Stimulated activated CD4-positive, alpha-beta T cell treated with anti-CD3 and anti-CD28 coated beads, Interleukin-2, amount 100 ng/mL, for 4 hours (primary cell): ENCODE measurements at places on chromosomes 4 and X.
A peak's percentile ranks its signal among the peaks of the same experiment; 100 is the strongest.

GRCh38 chrX:48720577-48721250 is 24.2 kb downstream of the SUV39H1 start:
- no peak for DNase-seq

DNA sequence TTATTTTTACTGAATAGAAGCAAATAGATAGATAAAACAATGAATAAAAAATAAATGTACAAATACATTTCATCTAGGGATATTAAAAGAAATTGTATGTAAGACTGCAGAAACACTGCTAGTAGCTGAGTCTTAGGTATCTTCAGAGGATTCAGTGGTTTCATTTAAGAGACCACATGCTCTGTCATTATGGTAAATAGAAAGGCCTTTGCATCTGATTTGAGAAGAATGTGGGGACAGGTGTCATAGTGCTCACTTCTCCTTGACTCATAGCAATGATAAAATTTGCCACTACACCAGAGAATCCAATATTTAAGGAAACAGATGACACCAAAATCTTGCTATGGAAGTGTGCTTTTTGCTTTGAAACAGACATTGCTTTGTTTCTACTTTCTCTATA is 59.8 kb upstream of the PPP1R2C start:
- DNase-seq: no peak

DNA sequence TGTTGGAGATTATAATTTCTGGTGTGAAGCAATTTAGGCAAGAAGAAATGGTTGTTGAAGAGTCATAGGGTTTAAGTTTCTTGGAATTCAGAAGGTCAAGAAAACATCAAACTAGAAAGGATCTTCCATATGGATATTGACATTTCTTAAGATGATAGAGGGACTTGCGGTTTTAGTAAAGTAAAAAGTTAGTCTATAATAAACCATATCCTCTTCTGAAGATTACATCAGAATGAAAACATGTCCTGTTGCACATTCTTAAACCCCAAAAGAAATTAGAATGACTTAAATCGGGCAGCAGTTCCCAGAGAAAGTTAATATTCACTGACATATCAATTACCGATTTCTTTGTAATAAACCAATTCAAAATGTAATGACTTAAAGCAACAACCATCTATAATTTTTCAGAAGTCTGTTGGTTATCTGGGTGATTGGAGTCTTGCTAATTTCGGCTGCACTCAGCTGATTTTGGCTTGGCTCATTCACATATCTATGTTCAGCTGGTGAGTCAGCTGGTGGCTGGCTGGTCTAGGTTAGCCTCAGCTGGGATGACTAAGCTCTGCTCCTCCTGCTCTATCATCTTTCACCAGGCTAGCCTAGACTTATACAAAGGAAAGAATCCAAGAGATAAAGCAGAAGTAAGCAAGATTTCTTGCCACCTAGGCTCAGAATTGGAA is 24.4 kb upstream of the DYNLT3 start:
- DNase-seq: no peak

DNA sequence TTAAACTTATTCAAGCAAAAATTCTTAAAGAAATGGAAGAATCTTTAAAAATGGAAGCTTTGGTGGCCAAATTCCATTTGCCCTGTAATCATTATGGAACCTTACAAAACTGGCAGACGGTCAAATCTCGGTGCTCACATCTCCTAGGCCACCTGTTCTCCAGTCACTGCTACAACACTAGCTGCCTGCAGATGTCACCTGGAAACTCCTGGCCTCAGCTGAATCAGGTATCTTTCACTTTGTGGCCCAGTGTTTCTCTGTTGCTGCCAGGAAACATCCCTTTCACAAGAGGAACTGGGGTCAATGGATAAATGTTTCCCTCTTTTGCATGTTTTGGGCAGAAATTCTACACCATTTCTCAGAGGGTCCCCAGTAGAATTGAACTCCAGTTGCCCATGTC is 4.2 kb upstream of the CXCL3 start:
- no peak for DNase-seq

- no peak for DNase-seq
Measured at GRCh38 chrX:39759526-39760224, 338.1 kb downstream of the BCOR start.

DNA sequence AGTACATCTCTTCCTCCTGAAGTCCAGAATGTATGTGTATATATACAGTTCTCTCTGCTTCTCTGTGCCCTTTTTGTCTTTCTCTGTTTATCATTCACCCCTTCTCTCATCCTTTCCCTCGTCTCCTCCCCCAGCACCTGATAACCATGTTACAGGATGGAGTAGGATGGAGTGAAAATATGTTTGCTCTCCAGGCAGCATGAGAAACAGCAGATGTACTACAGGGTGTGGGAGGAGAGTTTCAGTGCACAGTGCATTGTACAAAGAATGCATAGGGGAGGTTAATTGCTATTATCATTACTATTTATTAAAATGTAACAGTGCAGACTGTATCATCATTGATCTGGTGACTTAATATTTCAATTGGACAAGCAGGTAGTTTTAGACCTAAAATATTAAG is 104.5 kb downstream of the MFAP3L start:
- DNase-seq: no peak

DNA sequence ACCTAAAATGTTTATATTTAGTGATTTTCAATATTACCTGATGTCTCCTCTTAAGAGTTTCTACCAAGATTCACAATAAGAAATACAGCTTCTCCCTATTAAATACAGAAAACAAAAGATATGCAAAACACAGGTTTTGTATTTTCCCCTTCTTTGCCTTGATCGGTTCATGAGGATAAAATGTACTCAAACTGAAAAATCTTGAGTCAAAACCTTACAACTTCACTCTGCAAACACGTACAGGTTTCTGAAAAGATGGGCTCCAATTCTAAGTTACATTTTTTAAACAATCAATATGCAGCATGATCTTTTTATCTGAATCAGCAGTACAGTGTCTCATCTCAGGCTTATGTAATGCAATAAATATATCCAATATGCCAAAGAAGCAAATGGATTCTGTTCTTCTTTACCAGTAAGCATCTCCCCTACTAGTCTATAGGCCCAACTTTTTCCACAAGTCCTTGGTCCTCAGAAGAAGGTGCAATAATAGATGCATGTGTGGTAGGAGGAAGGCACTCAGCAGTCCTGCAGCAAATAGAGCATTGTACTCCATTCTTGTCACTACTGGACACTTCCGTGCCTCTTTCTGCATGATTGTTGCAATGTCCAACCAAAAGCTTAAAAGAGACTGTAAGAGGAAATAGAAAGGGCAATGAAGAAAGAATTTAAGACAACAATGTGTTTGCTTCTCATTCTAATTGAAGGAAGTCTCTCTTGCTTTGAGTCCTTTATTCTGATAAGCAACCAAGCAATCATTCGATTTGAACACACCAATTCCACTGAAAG is 3.2 kb downstream of the MAPK10 start:
- no peak for DNase-seq

DNA sequence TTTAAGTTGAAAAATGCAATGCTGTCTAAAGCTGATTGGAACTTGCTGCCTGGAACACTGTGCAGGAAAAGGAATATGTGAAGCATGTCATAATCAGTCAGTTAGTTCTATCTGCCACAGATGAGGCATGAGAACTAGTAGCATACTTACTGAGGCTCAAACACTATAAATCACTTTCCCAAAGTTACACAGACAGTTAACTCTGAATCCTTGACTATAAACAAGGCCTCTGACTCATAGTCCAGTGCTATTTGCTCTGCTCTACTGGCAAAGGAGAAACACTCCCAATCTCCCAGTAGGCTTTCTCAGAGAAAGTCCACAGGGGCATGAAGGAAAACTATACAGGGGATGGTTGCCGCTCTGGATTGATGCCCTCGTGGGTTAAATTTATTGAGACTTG is 2078.4 kb upstream of the TENM3 start:
- no peak for DNase-seq

DNA sequence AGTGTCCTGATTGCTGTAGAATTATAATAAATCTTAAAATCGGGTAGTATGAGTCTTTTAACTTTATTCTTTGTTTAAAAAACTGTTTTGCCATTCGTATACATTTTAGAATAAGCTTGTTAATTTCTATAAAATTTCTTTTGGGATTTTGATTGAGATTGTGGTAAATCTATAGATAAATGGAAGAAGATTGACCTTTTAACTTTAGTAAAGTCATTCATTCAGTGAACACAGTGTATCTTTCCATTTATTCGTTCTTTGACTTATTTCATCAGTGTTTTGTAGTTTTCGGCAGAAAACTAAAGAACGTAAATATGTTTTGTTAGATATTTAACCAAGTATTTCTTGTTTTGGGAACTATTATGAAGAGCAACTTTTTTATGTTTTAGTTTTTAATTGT is 38.9 kb downstream of the DRD5 start:
- DNase-seq: no peak

DNA sequence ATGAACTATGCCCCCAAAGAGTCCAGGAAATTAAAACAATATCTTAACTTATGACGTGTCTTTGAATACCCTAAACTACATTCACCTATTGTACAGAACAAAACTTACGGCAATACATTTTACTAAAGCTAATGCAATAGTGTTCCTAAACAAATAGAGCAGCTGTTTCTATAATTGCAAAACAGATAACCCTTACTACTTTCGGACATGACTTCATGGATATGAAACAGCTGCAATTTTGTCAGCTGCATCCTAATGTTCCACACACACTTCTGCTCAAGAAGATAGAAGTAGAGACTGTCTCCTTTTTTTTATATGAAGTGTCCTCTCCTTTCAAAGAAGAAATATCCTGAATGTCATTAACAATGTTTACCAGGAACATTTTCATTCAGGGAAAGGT is 174.9 kb downstream of the ACTRT1 start:
- no peak for DNase-seq

- DNase-seq: peak; percentile 59
Measured at GRCh38 chr4:140149846-140150635, 3.9 kb downstream of the MAML3 start.

- DNase-seq: no peak
Measured at GRCh38 chr4:5836943-5837342, 55.9 kb downstream of the CRMP1 start.

DNA sequence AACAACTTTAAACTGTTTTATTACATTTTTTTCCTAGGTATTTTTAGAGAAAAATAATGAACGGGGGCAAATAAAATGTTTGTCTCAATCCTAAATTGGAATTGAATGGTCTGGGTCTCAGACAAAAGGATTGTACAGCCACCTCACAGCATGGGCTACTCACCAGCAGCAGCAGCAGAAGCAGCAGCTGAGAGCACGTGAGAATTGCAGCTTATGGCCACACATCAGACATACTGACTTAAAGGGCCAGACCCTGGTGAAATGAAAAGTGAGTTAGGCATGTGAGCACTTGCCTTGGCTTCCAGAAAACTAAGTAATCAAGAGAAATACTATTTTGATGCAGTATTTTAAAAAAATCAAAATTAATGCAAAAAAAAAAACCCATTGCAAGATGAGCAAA is 56.6 kb downstream of the AASDH start:
- no peak for DNase-seq

DNA sequence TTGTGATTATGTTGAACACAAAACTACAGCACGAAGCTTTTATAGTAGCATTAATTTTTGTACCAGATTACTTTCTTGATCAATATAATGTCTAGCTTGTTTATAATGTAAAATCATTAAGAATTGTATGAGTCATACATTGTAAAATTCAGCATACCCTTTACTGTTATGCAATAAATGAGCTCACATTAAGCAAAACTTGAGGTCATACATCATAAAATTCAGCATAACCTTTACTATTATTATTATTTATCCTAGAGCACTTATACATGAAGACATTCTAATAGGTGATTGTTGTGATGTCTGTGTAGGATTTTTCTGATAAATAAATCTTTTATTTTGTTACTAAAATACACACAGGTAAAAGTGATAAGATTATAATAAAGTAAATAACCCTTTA is 49.4 kb downstream of the DTHD1 start:
- no peak for DNase-seq

- no peak for DNase-seq
Measured at GRCh38 chrX:118181030-118181429, 64.4 kb upstream of the KLHL13 start.

DNA sequence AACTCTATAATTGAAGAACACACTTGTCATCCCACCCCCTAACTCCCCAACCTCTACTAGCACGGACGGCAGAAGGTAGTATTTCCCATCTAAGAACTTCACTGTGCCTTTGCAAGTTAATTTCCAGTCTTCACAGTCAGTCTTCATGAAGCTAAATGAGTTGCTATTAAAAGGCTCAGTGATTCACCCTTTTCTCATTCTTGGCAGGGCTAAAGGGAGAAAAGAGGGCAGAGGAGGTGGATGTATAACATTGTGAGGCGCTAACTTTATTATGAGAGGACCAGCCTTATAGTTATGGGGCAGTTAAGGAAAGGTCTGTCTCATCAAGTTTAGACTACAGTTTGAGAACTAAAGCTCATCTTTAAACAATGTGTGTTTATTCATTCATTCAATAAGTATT is 161.0 kb upstream of the S100G start:
- DNase-seq: no peak

DNA sequence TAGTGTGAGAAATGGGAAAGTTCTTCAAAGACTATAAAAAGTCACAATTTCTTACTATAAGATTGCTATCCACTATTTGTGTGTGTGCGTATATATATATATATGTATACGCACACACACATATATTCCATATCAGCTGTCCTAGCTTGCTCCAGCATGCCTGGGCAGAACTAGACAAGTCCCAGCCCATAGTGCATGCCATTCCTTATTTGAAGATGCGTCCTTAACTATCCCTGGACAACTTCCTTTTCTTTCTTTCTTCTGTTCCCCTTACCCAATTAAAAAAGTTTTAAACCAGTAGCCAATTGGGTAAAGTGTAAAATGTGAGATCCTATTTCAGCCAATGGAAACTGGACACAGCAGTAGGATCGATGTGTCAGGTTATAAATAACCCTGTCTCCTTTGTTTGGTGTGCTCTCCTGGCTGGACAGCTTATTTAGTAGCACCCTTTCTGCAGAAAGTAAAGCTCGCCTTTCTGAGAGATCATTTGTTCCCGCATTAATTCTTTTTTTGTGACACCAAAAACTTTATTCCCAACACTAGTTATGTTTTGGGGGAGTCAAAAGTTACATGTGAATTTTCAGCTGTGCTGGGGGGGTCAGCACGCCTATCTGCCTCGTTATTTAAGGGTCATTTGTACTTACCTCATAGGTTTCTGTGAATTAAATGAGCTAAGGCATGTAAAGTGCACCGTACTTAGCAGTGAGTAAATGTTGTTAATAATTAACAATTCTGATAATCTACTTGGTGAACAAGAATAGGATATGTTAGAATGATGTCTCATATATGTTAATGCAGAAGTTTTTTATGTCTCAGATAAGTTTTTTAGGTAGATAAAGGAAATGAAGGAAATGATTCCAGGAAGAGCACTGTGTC is 40.9 kb downstream of the KDM6A start:
- no peak for DNase-seq

DNA sequence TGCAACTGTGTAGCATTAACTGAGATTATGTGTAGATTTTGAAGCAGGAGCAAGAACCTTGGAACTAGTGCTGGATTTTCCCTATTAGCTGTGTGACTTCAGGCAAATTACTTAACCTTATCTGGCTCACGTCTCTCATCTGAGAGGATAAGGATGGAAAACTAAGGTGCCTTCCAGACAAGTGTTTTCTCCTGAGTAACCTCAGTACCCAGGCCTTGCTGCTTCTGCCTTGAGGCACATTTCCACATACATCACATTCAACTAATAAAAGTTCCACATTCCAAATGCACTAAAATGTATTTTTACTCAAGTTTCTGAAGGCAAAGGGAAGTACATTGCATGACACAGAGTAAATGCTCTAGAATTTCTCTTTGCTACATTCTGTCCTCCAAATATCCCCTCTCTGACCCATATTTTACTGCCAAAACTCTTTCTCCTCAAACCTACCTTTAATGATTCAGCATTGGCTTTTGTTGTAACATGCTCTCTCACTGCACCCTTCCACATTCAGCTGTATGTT is 195.4 kb upstream of the ADGRL3 start:
- no peak for DNase-seq
